Activated CD4-positive, alpha-beta T cell treated with anti-CD3 and anti-CD28 coated beads, Interleukin-2, amount 50 U/mL, for 4 hours (primary cell): ENCODE measurements at places on chromosomes 16 and 17.
A peak's percentile ranks its signal among the peaks of the same experiment; 100 is the strongest.

GRCh38 chr16:88651276-88651988 lies 579 bp upstream of the CYBA start:
- peak; percentile 50 for DNase-seq

- no peak for DNase-seq
These were observed 156.1 kb upstream of the CACNG5 start for GRCh38 chr17:66678827-66679226.

DNA sequence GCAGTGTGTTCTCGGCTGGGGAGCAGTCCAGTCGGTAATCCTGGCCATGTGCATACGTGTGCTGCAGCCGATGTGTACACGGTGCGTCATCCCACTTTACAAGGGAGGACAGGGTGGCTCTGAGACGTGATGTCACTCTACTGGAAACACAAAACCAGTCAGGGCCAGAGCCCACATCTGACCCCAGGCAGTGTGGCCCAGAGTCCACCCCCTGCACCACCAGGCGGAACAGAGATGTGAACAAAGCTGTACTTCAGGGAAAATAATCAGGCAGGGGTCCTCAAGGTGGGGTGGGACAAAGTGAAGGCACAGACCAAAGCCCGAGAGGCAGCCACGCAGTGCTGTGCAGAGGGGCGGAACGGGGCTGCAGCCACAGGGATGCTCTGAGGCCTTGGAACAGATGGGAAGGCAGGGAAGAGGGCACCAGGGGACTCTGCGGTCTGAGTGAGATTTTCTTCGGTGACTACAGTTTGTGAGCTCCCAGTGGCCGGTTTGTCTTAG lies 181.5 kb downstream of the ZNF423 start:
- DNase-seq: no peak

GRCh38 chr16:3838600-3839401 lies 41.7 kb downstream of the CREBBP start:
- no peak for DNase-seq

DNA sequence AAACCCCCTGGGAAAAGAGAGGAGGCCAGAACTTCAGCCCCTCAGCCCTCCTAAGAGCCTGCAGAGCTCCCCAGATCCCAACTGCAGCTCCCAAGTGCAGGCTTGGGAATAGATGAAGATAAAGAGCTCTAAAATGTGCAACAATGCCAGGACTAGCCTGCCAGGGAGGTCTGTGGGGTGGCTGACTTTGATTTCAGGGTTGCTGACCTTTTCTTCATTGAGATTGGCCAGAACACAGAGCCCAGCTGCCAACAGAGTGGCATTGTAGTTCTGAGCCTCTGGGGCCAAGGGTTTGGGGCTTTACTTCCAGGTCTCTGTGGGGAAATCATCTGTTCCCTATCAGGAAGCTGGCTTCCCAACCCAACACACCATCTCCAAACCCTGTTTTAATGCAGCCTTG lies 120.6 kb downstream of the COPRS start:
- no peak for DNase-seq

DNA sequence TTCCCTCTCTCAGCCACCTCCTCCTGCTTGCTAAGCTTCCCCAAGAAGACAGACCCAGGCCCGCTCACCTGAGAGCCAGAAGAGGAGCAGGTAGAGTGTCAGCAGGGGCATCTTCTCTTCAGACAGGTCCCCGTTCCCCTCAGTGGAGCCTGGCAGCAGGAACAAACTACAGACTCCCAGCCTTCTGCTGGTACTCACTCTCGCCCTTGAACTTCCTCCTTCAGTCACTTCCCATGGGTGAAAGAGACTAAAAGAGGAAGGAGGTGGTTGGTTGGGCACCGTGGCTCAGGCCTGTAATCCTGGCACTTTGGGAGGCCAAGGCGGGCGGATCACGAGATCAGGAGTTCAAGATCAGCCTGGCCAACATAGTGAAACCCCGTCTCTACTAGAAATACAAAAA lies at the start of gene CD300LF:
Gene CD300LF, minus strand, starts transcription at position 168 of the 400 bp plus-strand sequence. Its CDS starts 57 bp downstream, at position 111.
- no peak for DNase-seq

- no peak for DNase-seq
These were observed 177.2 kb downstream of the CDH8 start for GRCh38 chr16:61858988-61859387.

- no peak for DNase-seq
These were observed 21.7 kb downstream of the PRMT7 start for GRCh38 chr16:68332411-68333121.

- DNase-seq: no peak
These were observed 306.9 kb upstream of the RBFOX1 start for GRCh38 chr16:7025616-7026190.

GRCh38 chr16:10521681-10522274 lies 58.6 kb downstream of the EMP2 start:
- DNase-seq: no peak

GRCh38 chr17:58005031-58005727 lies 1.9 kb downstream of the SRSF1 start:
- DNase-seq: no peak

- no peak for DNase-seq
These were observed 256.9 kb downstream of the ENGASE start for GRCh38 chr17:79331492-79331891.

GRCh38 chr17:12070561-12070960 lies 49.9 kb downstream of the MAP2K4 start:
- no peak for DNase-seq

DNA sequence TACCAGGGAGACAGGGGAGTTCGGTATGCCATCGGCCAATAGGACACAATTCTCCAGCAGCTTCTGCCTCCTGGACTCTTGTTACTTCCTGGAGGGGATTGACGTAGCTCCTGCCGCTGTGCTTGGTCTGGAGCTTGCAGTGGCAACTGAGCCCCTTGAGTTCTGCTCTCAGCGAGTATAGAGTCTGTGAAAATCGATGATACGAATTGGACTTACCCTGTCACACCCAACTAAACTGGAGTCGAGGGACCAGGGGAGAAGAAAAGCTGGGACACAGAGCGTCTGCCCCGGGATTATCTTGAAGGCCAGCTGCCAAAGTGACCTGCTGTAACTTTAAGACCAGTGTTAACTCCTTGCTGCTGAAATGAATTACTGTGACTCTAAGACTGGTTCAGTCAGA lies 22.2 kb downstream of the SEC14L1 start:
- no peak for DNase-seq

DNA sequence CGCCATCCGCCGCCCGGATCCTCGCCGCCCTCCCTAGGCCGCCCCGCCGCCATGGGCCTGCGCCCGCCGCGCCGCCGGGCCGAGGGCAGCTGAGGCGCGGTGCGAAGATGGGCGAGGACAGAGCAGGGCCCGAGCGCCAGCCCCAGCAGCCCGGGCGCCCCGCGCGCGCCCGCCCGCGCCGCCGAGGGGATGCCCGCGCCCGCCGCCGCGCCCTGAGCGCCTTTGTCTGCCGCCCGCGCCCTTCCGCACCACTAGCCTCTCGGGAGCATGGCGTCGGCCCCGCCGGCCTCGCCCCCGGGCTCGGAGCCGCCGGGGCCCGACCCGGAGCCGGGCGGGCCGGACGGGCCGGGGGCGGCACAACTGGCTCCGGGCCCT lies 278 bp downstream of the RAB11FIP3 start:
- peak; percentile 20 for DNase-seq

GRCh38 chr17:17750881-17751280 lies 69.6 kb downstream of the RAI1 start:
- DNase-seq: no peak

DNA sequence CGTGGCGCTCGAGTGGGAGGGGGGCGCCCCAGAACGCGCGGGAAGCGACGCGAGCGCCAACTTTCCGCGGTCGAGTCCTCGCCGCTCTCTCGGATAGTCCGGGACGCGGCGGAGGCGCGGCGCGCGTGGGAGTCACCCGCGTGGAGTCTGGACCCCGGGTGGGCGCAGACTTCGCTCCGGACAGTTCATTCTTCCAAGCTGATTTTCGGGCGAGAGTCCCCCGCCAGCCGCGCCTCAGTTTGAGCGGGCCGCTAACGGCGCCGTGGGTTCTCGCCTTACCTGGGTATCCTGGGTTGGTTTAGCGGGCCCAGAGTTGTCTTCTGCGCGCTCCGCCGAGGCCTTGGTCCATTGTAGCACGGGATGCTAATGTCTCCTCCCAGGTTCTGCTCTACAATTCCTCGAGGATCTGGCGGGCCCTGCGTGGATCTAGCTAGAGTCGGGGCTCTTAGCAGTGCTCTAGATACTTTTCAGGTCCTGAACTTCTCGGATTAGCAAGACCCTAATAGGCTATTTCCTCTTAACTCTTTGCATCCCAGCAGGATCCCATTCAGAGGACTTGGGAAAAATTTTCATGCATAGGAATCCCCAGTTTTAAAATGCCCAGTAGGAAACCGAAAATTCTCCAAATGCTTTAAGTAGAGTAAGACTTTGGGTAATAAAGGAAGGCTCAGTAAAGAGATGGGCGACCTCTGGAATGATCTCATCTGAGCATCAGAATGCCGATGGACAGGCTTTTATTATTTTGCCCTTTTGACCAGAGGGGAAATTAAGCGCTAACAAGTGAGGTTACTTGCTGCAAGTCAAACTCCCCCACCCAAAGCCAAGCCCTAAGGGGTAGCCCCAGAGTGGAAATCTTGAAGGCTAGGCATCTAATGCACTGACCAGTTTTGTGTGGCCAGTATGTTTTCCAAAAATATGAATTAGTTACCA lies 537 bp upstream of the GJC1 start:
- peak; percentile 6 for DNase-seq

- peak; percentile 78 for DNase-seq
These were observed 2.0 kb downstream of the CORO7 start for GRCh38 chr16:4414187-4414917.

- DNase-seq: no peak
These were observed 33.1 kb downstream of the SMARCE1 start for GRCh38 chr17:40614431-40615067.

DNA sequence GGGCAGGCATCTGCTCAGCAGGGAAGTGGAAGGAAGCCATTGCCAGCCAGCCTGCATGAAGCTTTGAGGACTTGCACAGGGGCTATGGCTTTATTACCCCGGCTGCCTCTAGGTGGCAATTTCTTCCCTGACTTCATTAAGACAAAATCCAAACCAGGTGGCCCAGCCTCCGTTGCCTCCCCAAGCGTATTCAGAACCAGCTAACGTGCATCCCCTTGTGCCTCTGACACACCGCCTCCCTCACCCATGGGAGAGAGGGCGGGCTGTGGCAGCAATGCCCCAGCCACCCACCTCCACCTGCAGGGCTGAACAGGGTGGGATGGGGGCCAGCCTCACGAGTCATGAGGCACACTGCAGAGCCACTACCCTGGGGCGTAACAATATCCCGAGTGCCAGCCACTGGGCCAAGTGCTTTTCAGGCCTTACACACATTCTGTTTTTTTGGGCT lies 6.8 kb downstream of the KIFC3 start:
- no peak for DNase-seq

DNA sequence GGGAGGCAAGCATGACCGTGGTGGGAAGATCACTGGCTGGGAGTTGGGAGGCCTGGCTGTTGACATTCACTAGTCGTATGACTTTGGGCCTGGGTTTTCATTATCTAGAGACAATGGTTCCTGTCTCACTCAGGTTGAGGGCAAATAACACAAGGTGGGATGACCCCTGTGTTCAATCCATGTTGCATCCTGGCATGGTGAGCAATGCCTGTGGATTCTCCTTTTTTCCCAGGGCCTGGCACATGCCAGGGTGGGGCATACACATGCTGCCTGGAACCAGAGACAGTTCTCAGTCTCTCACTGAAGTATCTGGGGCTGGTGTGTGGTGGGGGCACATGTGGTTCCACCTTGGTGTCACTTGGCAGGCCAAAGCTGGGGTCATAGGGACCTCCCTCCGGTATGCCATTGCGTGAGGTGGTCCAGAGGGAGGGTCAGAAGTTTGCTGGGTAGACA lies 5.4 kb downstream of the THRA start:
- DNase-seq: no peak

GRCh38 chr17:57410169-57410568 lies 153.8 kb downstream of the MSI2 start:
- no peak for DNase-seq

DNA sequence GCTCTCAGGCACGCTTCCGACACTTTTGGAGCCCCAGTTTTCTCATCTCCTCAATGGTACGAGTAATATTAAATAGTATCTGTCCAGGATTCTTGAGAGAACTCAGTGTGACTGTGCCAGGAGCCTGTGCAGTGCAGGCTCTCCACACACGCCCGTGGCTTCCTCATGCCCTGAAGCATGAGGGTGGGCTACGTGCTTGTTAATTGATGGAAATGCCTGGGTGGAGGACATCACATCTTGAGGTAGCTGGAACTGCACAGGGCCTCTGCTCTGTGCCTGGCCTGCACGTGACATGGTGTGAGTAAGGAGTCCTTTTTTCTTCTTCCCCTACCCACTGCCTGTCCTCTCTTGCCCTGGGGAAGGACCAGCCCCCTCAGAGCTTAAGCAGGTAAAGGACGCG lies 43.1 kb upstream of the LHX1 start:
- DNase-seq: no peak

DNA sequence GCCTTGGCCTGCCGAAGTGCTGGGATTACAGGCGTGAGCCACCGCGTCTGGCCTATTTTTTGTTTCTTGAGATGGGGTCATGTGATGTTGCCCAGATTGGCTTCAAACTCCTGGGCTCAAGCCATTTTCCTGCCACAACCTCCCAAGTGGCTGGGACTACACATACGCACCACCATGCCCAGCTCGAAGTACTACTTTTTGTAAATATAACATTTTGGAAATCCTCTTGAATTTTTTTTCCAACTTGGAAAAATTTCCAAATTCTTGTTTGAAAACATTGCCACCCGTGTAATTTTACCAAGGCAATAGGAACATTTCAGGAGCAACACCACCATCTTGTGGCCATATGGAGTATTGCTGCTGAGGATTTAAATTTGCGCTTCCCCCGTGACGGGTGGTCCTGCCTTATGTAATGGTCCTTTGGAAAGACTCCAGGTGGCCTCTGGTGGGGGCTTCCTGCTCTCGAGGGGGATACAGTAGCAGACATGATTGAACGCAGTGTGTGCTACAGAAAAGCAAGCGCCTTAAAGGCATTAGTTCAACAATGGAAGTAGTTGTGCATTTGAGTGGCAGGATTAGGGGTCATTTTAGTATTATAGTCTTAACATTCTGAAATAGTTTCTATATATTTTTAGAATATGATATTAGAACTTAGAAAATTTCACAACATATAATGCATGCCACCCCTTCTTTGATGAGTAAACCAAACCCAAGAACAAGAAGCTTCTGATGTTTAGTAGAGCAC lies 8.0 kb downstream of the FLYWCH1 start:
- peak; percentile 54 for DNase-seq

DNA sequence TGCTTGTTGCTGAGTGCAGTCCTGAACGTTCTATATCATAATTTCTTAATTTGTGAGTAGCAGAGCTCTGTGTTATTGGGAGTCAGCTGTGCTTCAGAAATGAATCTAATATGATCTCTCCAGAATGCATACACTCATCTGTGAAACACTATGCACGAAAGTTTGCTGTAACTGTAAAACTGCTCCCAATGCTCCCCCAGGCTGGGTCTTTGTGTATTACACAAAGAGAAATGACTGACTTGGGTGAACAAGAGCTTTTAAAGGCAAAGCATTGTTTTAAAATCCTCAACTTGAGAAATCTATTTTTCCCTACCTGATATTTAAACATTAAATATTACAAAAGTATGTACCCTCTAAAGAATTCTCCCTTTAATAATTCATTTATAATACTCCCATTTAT lies 636.7 kb upstream of the KIF2B start:
- DNase-seq: no peak

DNA sequence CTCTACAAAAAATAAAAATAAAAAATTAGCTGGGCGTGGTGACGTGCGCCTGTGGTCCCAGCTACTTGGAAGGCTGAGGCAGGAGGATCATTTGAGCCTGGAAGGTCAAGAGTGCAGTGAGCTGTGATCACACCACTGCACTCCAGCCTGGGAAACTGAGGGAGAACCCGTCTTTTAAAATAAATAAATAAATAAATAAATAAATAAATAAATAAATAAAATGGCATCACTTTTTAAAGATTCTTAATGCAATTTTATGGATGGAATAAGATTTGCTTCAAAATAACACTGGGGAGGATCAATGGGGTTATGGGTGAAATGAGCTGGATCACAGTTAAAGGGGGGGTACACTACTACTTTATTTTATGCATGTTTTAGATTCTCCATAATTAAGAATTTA lies 14.9 kb downstream of the GDE1 start:
- DNase-seq: no peak
